ENCODE measurements at places on chromosomes 7 and 10.

- DNase-seq, result no peak
Measured at GRCh38 chr7:79157281-79157680, 296.2 kb downstream of the MAGI2 start.

DNA sequence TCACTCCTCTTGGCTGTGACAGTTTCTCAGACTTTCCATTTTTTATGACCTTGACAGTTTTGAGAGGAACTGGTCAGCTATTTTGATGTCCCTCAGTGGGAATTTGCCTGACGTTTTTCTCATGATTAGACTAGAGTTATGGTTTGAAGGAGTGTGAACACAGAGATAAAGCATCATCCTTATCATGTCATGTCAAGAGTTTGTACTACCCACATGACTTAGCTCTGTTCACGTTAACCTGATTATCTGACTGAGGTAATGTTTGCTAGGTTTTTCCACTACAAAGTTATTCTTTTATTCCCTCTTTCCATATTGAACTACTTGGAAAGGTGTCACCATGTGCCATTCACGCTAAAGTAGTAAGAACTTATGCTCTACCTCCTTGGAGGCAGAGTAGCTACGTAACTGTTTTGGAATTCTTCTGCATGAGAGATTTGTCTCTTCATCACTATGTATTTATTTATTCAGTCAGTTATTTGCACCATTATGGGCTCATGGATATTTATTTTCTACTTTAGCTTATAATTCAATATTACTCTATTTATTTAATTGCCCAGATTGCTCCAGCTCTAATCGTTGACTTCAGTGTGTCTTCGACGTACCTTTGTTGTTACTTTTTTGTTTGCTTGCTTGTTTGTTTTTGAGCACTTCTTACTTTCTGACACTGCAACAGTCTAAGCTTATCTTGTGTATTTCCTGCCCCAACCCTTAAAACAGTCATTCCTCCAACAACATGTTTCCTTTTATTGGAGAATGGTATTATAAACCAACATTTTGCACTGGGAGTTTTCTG lies 50.4 kb downstream of the CPED1 start:
- no peak for DNase-seq

DNA sequence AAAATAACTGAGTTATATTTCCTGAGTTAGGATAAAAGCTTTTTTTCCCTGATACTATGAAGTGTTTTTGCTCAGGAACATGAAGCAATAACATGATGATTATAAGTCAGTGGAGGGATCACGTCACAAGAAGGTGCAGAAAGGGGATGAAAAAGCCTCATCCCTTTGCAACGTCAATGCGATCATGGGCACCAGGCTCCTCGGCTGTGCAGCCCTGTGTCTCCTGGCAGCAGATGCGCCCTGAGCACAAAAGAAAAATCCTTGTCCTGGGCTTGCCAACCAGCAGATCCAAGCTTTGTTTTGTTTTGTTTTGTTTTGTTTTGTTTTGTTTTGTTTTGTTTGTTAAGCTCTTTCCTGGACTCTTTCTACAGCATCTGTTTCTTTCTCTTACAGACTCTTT lies 103.5 kb upstream of the PRSS1 start:
- DNase-seq, result no peak

DNA sequence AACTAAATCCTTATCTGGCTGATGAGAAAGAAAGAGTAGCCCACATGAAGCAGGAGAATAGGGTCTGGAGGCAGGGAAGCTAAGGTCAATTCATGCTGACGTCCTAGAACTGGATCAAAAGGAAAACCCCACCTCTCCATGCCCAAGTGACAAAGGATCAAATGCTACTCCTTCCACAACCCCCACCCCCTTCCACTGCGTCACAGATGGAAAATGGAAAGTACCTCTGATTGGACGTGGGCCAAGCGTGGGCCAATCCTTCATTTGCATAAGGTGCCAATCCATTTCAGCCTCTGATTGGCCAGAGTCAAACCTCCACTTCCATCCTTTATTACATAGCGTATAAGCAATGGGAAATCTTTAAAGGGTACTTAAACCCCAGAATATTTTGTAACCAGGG lies 431.3 kb upstream of the ETV1 start:
- DNase-seq, result no peak

- no peak for DNase-seq
Measured at GRCh38 chr7:151472644-151473380, 32.9 kb upstream of the CRYGN start.

- no peak for DNase-seq
Measured at GRCh38 chr10:114486938-114487814, 82.9 kb upstream of the AFAP1L2 start.

DNA sequence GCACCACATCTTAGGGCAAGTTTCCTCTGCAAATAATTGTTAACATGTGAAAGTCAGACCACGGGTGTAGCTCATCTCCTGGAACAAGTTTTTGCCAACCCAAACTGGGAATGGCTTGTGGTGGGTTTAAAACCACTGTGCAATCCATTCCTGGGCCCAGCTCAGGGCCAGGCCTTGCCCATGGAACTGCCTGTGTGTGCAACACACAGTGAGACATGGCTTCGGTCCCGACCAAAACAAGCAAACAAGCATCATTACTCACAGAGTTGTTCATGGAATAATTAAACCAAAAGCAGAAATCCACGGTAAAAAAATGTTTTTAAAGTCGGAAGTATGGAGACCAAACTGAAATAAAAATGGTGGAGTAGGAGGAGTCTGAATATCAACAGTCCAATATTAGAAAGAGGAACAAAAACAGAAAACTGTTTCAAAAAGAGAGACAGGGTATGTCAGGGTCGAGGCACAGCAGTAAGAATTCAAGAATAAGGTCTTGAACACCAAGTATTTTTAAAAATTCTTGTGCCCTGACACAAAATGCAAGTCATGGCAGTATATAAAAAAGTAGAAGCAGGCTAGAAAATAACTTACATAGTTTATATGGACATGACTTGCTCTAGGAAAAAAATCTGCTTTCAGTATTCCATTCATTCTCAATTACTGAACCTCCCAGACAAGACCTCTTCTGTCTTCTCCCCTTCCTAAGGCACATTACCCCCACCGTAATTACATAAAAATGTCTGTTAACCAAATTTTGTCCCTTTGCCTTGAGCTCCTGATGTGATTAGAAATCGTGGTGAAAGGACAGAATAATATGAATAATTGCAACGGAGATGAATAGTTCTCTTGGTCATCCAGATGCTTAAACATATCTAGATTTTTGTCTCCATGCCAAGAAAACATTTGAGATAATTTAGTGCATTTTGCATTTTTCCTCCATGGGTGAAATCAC lies 88.4 kb downstream of the FAS start:
- no peak for DNase-seq

GRCh38 chr10:127657056-127657455 lies 79.9 kb upstream of the FOXI2 start:
- no peak for DNase-seq
